ENCODE measurements at places on chromosomes 1 and 21.

GRCh38 chr1:239483391-239483790, 97.0 kb downstream of the CHRM3 start:
- DNase-seq: no peak

- DNase-seq: no peak
Measured at GRCh38 chr1:209751627-209752231, 4.1 kb upstream of the TRAF3IP3 start.

DNA sequence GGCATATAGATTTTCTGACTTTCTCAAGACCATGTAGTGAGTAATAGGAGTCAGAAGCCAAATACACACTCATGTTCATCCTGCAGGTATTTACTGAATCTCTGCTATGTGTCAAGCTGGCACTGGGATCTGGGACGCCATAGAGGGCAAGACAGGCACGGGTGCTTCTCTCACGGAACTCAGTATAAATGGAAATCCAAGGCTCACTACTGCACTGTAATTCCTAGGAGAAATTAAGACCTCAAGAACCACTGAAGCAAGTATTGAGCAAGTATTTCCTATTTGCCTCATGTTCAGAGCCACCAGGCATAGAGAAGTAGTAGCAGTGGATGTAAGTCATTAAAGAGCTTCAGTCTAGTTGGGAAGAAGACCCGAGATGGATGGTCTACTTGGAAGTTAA, 38.9 kb downstream of the EIF2D start:
- peak; percentile 45 for DNase-seq

DNA sequence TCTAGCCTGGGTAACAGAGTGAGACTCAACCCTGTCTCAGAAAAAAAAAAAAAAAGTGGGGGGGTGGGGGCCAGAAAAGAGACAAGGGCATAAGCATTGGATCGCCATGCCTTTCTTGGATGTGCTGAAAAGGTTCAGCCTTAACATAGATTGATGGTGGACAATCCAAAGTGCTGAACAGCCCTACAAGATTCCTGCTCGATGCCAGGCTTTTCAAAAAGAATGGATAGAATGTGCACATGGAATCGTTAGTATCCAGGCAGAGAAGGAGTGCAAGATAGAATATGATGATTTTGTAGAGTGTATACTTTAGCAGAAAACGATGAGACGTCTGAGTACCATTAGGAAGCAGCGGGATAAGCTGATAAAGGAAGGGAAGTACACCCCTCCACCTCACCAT, 10.9 kb upstream of the COA7 start:
- DNase-seq: no peak

DNA sequence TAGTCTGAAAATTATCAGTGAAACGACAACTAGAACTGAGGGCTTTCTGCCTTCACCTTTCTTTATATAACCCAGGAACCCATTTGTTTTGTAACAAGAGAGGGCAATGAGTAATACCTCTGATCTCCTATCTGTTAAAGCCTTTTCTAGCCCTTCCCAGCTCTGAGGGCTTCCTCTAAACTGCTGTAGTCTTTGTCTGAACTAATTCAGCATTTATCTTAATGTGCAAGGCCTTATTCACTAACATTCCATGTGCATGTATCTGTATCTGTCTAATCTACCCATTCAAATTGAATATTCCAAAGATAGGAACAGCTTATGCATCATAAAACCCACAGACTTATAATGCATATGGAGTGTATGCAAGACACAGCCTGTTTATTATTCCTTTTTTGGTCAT, 167.1 kb downstream of the LYPLAL1 start:
- no peak for DNase-seq

GRCh38 chr1:242568666-242569065, 44.2 kb upstream of the PLD5 start:
- DNase-seq: no peak

- DNase-seq: no peak
Measured at GRCh38 chr1:223088713-223089240, 54.3 kb downstream of the TLR5 start.

- no peak for DNase-seq
Measured at GRCh38 chr1:35320937-35321336, 52.4 kb downstream of the ZMYM4 start.

- peak; percentile 35 for DNase-seq
Measured at GRCh38 chr1:19811206-19811851, 3.8 kb downstream of the RNF186 start.

GRCh38 chr1:243364866-243365265, 109.0 kb downstream of the SDCCAG8 start:
- no peak for DNase-seq

DNA sequence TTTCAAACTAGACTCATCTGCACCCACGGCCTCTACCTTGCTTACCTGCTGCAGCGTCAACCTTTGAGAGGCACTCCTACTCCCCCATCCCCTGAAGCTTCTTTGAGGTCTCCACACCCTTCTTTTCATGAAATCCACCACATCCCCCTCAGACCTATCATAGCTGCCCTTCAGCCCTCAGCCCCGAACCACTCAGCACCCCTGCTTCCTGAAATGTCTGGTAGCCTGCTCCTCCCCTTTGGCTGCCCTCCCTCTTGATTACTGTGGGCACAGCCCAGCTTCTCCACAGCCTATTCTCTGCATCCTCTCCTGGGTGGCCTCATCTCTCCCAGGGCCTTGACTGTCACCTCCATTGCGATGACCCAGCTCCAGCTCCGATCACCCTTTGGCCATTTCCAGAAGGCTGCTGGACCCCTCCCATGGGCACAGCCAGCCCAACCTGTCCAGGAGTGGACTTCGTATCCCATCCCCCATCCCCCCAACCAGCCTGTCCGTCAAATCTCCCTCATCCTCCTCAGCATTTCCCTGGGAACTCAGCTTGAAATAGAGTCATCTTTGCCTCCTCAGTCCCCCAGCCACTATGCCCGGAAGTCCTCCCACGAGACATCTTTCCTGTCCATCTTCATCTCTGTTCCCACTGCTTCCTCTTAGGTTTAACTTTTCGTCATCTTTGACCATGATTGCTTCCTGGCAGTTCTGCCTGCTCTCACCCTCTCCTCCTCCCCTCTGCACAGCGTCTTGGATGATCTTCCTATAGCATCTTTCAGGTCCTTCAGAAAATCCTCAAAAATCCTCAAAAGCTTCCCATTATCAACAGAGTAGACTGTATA, 6.1 kb upstream of the ADORA1 start:
- DNase-seq: peak; percentile 42

- DNase-seq: no peak
Measured at GRCh38 chr1:3238703-3239278, 169.8 kb downstream of the PRDM16 start.
